ENCODE measurements at places on chromosomes 6 and 20. TPM values are rescaled to one million over a fixed set of nuclear protein-coding genes. Genes with fewer than 3 reads are reported as not detected.

ZNF311 gene
- polyA plus RNA-seq: 0.42 TPM

PGC gene
- 348 TPM for polyA plus RNA-seq

GUCA1A gene
- 0.02 TPM for polyA plus RNA-seq

NOX3 gene
- polyA plus RNA-seq: not detected

TRIM15 gene
- 0.01 TPM for polyA plus RNA-seq

TCF21 gene
- polyA plus RNA-seq: 21.0 TPM

TGM3 gene
- 0.48 TPM for polyA plus RNA-seq

ARHGAP18 gene
- polyA plus RNA-seq: 21.6 TPM

GSTA3 gene
- 1.7 TPM for polyA plus RNA-seq

POU5F1 gene
- 1.5 TPM for polyA plus RNA-seq

GPSM3 gene
- polyA plus RNA-seq: 40.7 TPM

RWDD2A gene
- 1.8 TPM for polyA plus RNA-seq

ACTR5 gene
- 6.1 TPM for polyA plus RNA-seq

ZBTB12 gene
- 2.8 TPM for polyA plus RNA-seq

ETV7 gene
- 6.6 TPM for polyA plus RNA-seq

C20orf204 gene
- 0.63 TPM for polyA plus RNA-seq

PMEPA1 gene
- polyA plus RNA-seq: 37.1 TPM

LBP gene
- 0.30 TPM for polyA plus RNA-seq

LPIN3 gene
- 16.4 TPM for polyA plus RNA-seq

HS3ST5 gene
- 0.04 TPM for polyA plus RNA-seq

CALHM4 gene
- polyA plus RNA-seq: not detected

PPIL1 gene
- 30.2 TPM for polyA plus RNA-seq

TINAG gene
- not detected for polyA plus RNA-seq

TFAP2B gene
- not detected for polyA plus RNA-seq

NMBR gene
- not detected for polyA plus RNA-seq

ASIP gene
- 0.15 TPM for polyA plus RNA-seq

SRPK1 gene
- polyA plus RNA-seq: 18.0 TPM

ZBTB46 gene
- 3.4 TPM for polyA plus RNA-seq

POU3F2 gene
- polyA plus RNA-seq: not detected

SYCP2 gene
- polyA plus RNA-seq: 1.0 TPM

SLC17A1 gene
- polyA plus RNA-seq: not detected

DDX43 gene
- polyA plus RNA-seq: 0.81 TPM

BICRAL gene
- polyA plus RNA-seq: 6.8 TPM

MAS1 gene
- 0.02 TPM for polyA plus RNA-seq

WFDC10B gene
- 2.0 TPM for polyA plus RNA-seq

SOX18 gene
- polyA plus RNA-seq: 26.9 TPM

MUCL3 gene
- polyA plus RNA-seq: 0.47 TPM

C6orf58 gene
- 0.08 TPM for polyA plus RNA-seq

SPATS1 gene
- polyA plus RNA-seq: 1.2 TPM

MYBL2 gene
- 4.4 TPM for polyA plus RNA-seq

TMEM74B gene
- polyA plus RNA-seq: 2.3 TPM

ATP6V1G2 gene
- polyA plus RNA-seq: 0.56 TPM

PHACTR3 gene
- polyA plus RNA-seq: 6.6 TPM

RANBP9 gene
- 16.6 TPM for polyA plus RNA-seq

NRSN1 gene
- polyA plus RNA-seq: not detected
